Activated T-helper 17 cell treated with anti-CD3 and anti-CD28 coated beads, Interleukin-2, amount 50 U/mL, for 72 hours (primary cell): ENCODE measurements at places on chromosomes 13 and 19.
A peak's percentile ranks its signal among the peaks of the same experiment; 100 is the strongest.

- no peak for ATAC-seq
Observed at GRCh38 chr19:35301961-35302360, 10.0 kb downstream of the MAG start.

GRCh38 chr19:6725513-6726231 is 5.2 kb upstream of the C3 start:
- no peak for ATAC-seq

DNA sequence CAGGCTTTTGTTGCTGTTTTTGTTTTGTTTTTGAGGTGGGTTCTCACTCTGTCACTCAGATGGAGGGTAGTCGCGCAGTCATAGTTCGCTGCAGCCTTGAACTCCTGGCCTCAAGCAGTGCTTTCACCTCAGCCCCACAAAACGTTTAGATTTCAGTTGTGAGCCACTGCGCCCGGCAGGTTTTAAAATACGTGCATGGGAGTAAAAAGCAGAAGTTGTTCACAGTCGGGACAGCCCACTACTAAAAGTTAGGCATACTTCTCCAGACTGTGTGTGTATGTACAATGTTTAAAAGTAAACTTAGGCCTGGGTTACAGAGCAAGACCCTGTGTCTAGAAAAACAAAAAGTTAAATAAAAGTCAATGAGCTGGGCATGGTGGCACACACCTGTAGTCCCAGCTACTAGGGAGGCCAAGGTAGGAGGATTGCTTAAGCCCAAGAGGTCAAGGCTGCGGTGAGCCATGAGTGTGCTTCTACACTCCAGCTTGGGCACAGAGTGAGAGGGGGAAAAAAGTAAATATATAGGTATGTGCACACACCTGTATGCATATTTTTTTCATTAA is 6.1 kb downstream of the SAFB start:
- no peak for ATAC-seq

DNA sequence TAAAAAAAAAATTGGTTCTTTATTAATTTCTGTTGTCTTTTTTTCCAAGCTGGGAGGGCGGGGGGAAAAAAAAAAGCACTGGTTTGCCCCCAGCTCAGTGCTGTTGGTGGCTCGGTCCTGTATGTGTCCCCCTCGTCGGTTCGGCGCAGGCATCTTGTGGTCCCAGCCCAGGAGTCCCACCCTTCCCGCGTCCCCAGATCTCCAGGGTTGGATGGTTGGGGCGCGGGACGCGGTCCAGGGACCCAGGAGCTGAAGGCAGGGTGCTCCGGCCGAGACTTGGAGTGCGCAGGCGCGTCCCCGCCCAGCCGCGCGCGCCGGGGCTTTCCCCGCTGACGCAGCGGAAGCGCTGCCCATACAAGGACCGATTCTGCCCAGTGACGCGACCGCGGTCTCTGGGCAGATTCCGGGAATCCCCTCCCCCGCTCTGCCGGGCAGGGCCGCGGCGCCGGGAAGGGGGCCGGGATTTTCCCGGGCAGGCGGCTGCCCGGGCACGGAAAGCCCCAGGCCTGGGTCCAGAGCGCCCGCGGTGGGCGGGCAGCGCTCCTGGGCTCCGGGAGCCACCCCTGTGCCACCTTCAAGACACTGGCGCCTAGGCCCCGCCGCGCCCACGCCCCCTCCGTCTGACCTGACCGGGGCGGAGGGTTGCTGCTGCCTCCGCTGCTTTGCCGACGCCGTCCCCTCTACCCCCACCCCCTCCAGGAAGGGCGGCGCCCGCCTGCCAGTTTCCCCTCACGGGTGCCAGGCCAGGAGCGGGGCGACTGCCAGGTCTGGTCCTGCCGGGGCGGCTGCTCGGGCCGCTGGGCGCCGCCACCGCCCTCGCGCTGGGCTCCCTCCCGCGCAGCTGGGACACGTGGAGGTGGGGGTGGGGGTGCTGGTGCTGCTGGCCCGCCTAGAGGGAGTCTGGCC is 2.3 kb downstream of the JUNB start:
- ATAC-seq: peak; percentile 40

DNA sequence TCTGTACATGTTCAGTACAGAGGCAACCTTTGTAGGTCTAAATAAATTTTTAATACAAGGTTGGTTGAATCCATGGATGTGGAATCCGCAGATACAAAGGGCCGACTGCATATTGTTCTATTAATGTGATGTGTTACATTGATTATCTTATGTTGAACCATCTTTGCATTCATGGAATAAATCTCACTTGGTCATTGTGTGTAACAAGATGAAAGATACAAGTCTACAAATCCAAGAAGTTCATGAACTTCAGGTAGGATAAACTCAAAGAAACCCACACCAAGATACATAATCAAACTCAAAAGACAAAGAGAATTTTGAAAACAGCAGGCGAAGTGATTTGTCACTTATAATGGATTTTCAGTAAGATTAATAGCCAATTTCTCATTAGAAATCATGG is 8.0 kb upstream of the TFDP1 start:
- ATAC-seq: no peak

GRCh38 chr19:34639491-34640085 is 37.4 kb downstream of the SCGB2B2 start:
- ATAC-seq: peak; percentile 54

DNA sequence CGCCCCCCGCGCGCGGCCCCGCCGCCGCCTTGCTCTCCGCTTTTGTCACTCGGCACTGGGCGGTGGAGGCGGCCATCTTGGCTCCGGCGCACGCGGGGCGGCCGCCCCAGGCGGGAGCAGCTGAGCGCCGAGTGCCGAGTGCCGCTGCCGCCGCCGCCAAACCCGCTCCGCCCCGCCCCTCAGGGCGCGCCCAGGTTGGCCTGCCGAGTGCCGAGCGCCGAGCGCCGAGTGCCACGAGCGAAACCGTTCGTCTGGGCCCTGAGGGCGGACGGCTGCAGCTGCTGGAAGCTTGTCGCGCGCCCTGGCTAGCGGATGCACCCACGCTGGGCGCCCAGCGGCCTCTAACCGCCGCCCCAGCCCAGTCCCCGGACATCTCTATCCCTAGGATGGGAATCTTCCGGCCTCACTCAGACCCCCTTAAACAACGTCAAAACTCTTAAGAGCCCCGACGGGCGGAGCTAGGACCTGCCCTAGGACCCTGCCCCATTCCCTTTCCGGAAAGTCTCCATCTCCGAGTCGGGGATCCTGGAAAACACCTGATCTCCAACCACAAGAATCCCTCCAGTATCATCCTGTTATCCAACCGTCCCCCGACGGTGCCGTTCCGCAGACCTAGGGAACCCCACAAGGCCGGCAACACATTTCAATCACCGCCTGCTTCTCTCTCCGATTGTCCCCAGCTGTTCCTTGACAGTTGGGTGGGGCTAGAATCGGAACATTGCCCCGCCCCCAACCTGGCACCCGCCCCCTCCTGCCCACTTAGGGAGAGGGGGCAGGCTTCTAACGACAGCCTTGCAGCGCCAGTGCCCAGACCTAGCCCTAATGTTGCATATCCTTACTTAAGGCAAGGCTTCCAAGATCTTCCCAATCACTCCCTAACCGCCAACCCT is 14.1 kb upstream of the AKAP8L start:
- peak; percentile 91 for ATAC-seq

DNA sequence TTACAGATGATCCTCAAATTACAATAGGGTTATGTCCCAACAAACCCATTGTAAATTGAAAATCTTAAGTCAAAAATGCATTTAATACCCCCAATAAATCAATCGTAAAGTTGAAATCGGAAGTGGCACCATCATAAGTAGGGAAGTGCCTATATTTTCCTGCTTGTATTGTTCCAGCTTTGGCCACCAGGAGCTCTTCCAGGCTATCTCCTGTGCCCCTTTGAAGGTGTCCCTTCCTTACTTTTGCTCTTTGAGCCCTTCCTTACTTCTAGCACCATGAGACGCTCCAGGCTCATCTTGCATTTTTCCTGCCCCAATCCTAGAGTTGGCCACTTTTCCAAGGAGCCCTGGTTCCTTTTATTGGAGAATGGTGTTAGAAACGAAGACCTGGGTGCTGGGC is 163.0 kb upstream of the TSC22D1 start:
- ATAC-seq: no peak

DNA sequence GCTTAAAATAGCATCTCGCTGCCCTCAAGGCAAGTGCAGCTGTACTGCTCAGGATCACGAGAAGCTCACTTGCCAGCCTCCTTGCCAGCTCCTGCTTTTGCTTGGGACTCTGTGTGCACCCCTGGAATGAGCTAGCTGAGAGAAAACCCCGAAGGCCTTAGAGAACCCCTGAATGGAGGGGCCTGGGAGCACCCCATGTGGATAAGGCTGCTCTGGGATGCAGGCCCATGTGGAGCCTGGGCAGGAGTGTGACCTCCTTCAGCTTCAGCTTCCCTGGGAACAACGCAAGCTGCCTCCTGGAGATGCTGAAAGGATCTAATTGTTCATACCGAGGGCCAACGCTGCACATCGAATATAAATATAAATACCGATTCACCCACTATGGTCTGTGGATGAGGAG is 109.2 kb downstream of the HSPH1 start:
- no peak for ATAC-seq

DNA sequence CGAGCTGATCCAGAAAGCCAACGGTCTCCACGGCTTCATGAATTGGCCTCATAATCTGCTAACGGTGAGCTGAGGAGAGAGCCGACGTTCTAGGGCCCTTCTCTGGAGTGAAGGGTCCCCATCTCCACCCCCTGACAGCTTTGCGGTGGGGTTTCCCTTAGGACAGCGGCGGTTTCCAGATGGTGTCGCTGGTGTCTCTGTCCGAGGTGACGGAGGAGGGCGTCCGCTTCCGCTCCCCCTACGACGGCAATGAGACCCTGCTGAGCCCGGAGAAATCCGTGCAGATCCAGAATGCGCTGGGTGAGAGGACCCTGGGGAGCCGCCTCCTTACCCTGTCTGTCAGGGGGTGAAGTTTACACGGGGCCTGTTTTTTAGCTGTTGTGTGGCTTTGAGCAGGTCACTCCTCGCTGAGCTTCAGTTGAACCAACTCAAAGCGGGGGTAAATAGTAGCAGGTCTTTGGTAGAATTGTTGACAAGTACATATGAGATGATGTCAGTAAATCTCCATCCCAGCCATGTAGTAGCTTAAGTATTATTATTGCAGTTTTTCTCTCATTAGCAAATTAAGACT is 801 bp downstream of the QTRT1 start:
- peak; percentile 18 for ATAC-seq

DNA sequence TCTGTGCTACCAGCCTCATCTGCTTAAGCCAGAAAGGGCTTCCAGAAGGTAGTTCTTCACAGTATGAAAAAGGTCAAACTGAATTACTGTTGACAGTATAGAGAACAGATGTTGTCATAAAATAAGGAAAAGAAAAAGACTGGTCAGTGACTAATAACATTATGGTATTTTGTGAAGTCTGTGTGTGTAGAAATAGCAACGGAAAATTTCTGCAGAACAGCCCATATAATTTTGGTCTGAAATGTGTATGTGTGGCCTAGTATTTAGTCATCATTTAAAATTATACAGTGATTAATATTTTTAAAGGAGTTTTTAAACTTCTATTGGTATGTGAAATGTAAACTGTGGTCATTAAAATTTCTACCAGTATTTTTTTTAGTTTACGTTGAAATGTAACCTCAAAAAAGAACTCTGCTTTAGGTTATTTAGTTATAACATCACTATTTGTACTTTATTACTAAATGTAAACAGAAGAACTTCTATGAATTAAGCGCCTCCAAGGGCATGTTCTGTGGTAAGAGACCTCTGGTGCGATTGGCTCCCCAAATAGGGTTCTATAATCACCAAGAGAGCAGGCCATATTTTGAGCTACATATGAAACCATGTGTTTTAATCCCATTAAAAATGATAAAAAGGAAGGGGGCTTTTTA is 3.3 kb upstream of the GPR183 start:
- peak; percentile 11 for ATAC-seq

GRCh38 chr13:97117388-97117910 is 104.7 kb upstream of the MBNL2 start:
- ATAC-seq: no peak

GRCh38 chr13:23003446-23003845 is 177.3 kb upstream of the SGCG start:
- no peak for ATAC-seq

GRCh38 chr13:26384587-26384986 is 130.7 kb downstream of the CDK8 start:
- ATAC-seq: no peak

DNA sequence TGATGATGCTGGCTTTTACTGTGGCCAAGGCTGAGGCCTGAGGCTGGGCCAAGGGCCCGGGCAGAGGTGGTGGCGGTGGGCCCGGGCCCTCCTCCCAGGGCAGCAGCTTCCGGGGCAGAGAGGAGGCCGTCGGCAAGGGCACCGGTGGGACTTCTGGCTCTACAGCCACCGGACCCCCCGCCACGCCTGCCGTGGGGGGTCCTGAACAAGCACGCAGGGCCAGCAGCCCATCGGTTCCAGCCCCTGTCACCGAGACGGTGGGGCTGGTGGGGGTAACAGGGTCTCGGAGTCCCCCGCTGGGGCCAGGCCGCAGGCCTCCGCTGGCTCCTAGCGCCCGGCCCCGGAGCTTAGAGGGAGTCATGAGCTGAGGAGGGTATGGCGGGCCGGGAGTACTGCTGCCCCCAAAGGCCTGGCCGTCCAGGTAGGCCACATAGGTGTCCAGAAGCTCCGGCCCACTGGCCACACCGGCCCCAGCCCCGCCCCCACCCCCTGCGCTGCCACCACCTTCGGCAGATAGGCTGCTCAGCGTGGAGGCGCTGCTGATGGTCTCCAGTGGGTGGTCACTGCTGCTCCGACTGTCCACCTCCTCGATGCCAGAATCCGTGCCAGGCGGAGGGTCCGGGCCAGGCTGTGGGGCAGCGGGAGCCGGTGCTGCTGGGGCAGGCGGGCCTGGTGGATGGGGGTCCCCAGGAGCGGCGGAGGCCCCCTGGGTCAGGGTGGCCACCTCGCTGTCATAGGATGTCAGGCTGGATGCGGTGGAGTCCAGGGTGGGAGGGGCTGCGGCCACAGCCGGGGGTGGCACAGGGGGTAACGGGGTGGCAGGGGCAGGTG is 17.3 kb downstream of the C19orf81 start:
- ATAC-seq: no peak

- peak; percentile 38 for ATAC-seq
Observed at GRCh38 chr13:39612023-39612637, 9.1 kb upstream of the LHFPL6 start.

DNA sequence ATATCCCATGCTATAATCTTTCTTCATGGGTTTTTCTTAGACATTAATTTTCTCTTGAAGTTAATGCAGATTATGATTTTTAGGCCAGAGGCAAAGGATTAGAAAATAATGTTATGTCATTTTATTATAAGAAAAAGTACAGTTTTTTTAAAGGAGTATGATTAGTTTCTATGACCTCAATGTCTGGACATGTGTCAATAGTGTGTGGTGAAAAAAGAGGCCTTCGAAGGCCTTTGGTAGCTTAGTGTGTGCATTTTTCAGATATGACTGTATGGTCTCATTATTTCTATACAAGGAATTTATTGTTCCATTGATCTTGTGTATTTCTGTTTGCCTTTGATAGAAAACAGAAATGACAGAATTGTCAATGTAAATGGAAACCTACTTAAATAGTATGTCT is 195.6 kb downstream of the GPC5 start:
- no peak for ATAC-seq
